ENCODE measurements at places on chromosomes 4 and X.

- DNase-seq, result no peak
Observed at GRCh38 chrX:70172221-70172620, 5.1 kb upstream of the DGAT2L6 start.

DNA sequence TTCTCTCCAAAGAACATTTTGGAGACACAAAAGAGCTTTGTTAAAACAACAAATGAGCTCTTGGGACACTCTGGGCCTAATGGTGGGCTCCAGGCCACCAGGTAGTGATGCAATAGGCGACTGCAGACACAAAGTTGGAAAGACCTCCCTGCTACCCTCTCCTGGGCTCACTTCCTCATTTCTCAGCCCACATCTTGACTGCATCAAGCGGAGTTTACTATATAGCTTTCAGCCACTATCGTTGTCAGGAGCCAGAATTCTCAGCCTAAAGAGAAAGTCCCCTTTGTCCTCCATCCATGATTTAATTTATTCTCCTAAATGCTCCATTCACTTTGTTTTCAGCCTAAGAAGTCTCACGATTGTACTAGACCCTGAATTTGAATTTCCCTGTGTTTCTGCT, 114.9 kb downstream of the EFHC2 start:
- no peak for DNase-seq

- DNase-seq, result no peak
Observed at GRCh38 chr4:686413-687040, 2.4 kb downstream of the SLC49A3 start.

DNA sequence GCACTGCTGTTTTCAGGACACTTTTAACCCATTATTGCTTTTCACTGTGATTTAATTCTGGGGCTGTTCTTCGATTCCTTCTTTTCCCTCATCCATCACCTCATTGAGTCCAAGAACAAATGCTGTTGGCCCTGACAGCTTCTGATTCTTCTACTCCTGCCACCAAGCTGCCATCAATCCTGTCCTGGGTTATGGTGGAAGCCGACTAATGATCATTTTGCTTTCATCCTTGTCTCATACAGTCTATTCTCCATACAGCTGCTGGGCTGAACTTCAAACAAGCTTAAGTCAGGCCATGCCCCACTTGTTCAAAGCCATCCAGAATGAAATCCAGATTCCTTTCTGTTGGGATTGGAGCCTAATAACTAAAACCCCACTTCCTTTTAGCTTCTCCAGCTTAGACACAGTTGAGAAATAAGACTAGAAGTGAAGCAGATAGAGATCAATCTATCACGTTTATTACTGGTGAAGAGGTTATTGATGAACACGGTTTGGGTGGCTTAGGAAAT, 161.9 kb downstream of the STK32B start:
- DNase-seq, result no peak

DNA sequence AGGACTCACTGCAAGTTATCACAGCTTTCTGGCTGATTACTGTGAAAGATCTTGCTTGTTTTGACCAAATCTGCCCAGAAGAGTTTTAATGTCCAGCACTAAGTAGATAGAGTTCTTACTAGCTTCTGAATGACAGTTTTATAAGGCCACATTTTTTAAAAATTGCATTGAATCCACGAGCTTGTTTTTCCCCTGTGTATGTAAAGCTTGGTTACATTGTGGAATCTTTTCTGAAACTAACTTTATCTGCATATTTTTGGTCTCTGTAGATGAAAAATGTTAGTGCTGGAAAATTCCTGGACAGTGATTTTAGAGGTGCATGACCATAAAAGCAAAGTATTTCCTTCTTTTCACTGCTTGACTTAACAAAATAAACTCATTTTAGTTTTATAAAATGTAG, 650.3 kb upstream of the FAM241A start:
- DNase-seq, result peak; percentile 7
